ENCODE measurements at places on chromosomes 3 and 15. TPM values are rescaled to one million over a fixed set of nuclear protein-coding genes. Genes with fewer than 3 reads are reported as not detected.

- DNase-seq = no peak
- H3K27me3 ChIP-seq = peaks cover 19% of the 10 kb centered on the region
- H3K4me1 ChIP-seq = peaks cover 8% of the 10 kb centered on the region
- H3K36me3 ChIP-seq = no peaks in the 10 kb centered on the region
These were observed 785 bp upstream of the MYRIP start for GRCh38 chr3:39808467-39809180.

- H3K27ac ChIP-seq = no peak overlapping the region
- no peak overlapping the region for H3K4me3 ChIP-seq
- no peak for DNase-seq
- peaks cover 19% of the 10 kb centered on the region for H3K36me3 ChIP-seq
These were observed 3.4 kb upstream of the SNX22 start for GRCh38 chr15:64148168-64148567.

DNA sequence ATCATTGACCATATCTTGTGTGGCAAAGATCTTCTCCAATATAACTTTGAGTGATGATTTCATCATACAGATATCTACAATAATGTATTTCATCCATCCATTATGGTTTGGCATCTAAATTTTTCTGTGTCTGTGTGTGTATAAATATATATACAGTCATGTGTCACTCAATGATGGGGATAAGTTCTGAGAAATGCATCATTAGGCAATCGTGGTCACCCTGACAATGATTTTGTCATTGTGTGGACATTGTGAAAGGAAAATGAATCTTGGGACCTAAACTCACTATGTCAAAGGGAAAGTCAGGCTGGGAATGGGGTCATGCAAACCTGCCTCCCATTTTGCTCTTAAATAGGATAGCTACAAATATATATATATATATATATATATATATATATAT, 12.4 kb downstream of the CFAP161 start:
- H3K4me1 ChIP-seq = no peaks in the 10 kb centered on the region
- H3K27me3 ChIP-seq = no peaks in the 10 kb centered on the region
- H3K27ac ChIP-seq = no peak overlapping the region
- H3K4me3 ChIP-seq = no peak overlapping the region
- no peaks in the 10 kb centered on the region for H3K36me3 ChIP-seq

DNA sequence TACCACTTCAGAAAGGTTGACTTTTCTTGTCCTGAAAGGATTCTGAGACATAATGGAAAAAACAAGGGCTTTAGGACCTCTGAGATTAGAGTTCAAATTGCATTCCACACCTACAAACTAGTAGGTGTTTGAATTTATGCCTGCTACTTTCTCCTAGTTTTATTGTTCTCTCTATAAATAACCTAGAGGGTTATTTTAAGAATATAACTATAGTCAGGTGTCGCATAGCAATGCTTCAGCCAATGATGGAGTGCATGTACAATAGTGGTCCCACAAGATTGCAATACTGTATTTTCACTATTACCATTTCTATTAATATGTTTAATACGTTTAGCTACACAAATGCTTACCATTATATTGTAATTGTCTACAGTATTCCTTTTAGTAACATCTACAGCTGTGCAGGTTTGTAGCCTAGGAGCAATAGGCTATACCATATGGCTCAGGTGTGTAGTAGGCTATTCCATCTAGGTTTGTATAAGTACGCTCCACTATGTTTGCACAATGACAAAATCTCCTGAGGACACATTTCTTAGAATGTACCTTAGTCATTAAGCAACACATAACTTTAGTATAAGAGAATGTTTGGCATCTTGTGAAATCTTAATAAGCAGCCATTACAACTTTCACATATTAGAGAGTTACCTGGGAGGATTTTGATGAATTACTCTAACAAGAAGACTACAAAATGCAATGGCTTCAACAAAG, 1352.5 kb downstream of the ZPLD1 start:
- H3K4me1 ChIP-seq = no peaks in the 10 kb centered on the region
- H3K27me3 ChIP-seq = no peaks in the 10 kb centered on the region
- H3K36me3 ChIP-seq = no peaks in the 10 kb centered on the region
- no peak overlapping the region for H3K27ac ChIP-seq
- no peak for DNase-seq
- H3K4me3 ChIP-seq = no peak overlapping the region

DNA sequence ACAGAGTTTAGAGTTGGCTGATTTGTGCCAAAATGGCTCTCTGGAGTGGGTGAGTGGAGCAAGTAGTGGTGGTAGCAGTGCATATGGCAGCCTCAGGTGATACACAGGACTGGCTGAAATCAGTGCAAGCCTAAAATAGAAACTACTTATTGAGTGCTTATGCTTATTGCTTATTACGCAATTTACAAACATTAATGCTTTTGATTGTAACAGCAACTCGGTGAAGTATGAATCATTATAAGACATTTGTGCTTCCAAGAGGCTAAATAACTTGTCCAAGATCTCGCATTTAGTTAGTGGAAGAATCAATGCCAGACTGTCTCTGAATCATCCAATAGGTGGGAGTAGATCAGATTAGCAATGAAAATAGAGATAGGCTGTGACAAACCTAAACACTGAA, 353.8 kb downstream of the NAALADL2 start:
- no peak for DNase-seq
- H3K4me1 ChIP-seq = peaks cover 6% of the 10 kb centered on the region
- H3K36me3 ChIP-seq = no peaks in the 10 kb centered on the region
- H3K27ac ChIP-seq = no peak overlapping the region

The C2CD4A gene
- total RNA-seq = not detected

The TRH gene
- total RNA-seq = not detected

The STRA6 gene
- total RNA-seq = not detected

The PLS1 gene
- total RNA-seq = 1.8 TPM

The SOX14 gene
- not detected for total RNA-seq

Measured in ascending aorta (tissue), 2 donors.